ENCODE measurements at places on chromosomes 13 and 19.
A peak's percentile ranks its signal among the peaks of the same experiment; 100 is the strongest.

- no peak for DNase-seq
Measured at GRCh38 chr13:48741377-48741776, 87.6 kb downstream of the CYSLTR2 start.

GRCh38 chr19:38901683-38902082 is 1.9 kb downstream of the NFKBIB start:
- DNase-seq: no peak

- DNase-seq: no peak
Measured at GRCh38 chr19:41531438-41532311, 44.3 kb upstream of the CEACAM21 start.

- DNase-seq: no peak
Measured at GRCh38 chr19:10566658-10567410, 1.0 kb upstream of the KRI1 start.

GRCh38 chr13:46385946-46386345 is 1.1 kb downstream of the RUBCNL start:
- DNase-seq: no peak

- no peak for DNase-seq
Measured at GRCh38 chr13:52165411-52165810, 6.0 kb upstream of the NEK3 start.

GRCh38 chr13:45385320-45385719 is 32.9 kb downstream of the SLC25A30 start:
- DNase-seq: no peak

GRCh38 chr19:612941-613340 is 20.4 kb downstream of the POLRMT start:
- DNase-seq: no peak

GRCh38 chr13:72823724-72824123 is 41.8 kb downstream of the PIBF1 start:
- no peak for DNase-seq

DNA sequence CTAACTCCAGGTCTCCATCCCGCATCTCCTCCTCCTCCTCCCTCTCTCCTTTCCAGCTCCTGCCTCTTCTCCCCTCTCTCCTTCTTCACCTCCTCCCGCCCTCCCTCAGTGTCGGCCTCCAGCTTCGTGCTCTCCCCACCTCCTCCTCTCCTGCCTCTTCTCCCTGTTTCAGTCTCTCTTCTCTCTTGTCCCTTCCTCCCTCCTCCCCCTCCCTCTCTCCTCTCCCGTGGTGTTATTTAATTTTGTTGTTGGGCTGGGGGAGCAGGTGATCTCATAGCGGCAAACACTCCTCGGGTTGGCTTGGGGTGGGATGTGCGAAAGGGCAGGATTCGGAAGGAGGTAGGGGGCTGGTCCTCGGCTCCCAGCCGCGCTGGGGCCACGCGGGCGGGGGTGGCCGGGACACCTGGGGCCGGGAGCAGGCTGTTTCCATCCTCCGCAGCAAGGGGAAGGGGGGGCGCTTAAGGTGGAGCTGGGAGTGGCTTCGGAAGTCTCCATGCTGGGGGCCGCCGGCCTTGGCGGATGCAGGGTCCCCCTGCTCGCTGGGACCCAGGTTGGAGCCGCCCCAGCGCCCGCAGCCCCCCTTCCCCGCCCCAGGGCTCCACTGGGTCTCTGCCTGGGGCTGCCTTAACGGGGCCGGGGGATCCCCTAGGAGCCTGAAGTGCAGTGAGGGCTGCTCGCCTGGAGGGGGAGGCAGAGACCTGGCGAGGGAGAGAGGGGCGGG is at the start of gene CA11:
Gene CA11 (minus strand): TSS at position 187 of the 721 bp plus-strand sequence. CDS start 555 bp downstream, outside the sequence.
- DNase-seq: peak; percentile 89

- no peak for DNase-seq
Measured at GRCh38 chr13:106262886-106263285, 272.6 kb downstream of the EFNB2 start.

DNA sequence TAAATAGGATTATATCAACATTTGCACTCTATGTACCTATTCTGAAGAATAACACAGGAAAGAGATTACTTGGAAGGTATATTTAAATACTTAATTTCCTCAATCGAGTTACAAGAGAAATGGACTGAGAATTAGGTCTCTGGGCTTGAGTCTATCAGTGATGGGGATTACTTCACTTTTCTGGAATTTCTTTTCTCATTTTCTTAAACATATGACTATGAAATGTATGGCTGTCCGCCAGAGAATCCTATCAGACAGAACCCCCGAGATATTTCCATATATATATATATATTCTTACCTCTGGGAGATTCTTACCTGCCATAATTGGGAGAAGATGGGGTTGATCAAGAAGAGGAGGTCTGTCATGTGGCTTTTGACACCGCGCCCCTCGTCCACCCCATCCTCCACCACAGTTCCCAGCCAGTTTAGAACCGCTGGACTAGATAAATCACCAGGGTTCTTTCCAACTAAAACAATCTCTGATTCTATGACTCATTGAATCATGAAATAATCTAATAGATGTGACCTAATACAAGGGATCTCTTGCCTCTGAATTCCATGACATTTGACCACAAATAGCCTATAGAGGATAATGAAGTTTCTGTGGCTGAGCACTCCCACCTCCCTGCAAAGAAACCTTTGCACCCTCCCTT is 231.3 kb downstream of the TBC1D4 start:
- no peak for DNase-seq

DNA sequence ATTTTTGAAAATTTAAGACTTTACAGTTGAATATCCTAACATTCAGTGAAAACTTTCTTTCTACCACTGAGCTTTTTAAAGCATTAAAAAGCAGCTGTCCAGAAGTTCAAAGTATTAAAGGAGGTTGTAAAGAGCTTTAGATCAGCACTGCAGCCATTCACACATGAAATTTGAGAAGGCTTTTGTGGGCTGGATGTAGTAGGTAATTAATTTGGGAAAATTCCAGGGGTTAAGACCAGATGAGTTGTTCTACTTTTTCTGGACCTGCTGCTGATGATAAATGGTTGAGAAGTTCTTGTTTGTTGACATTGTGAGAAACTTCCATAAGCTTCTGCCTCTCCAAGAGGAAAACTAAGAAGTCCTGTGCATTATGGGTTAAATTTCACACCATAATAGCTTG is 1779.6 kb upstream of the PRR20A start:
- no peak for DNase-seq

- DNase-seq: no peak
Measured at GRCh38 chr19:9078651-9079050, 8.2 kb upstream of the OR1M1 start.

- no peak for DNase-seq
Measured at GRCh38 chr13:88456151-88456550, 785.0 kb downstream of the SLITRK5 start.

DNA sequence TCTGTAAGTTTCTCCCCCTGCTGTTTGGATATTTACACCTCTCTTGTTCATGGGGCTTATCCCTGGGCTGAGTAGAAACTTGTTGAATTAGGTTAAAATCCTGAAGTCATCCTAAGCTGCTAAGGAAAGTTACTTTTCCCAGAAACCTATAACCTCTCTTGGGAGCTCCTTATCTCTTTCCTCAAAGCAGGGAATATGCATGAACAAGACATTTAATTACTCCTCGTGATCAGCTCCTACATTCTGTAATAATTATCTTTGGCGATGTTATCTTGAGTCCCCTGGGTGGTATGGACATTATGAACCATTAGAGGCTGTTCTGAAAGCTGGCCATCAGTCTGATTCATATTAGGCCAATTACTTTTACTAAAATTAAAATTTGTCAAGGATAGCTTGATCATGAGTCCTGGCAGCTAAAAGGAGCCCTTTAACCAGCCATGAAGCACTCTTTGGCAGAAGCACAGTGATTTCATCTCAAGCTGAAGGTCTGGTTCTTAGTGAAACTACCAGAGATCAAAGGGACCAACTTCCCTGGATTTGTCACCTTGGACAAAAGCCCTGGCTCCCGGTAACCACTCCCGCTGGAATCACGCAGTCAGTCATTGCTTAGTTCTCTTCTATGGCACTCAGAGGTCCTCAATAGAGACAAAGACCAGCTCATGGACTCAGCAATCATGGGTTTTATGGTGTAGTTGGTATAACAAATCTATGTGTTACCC is 811.8 kb downstream of the UQCRFS1 start:
- DNase-seq: no peak

DNA sequence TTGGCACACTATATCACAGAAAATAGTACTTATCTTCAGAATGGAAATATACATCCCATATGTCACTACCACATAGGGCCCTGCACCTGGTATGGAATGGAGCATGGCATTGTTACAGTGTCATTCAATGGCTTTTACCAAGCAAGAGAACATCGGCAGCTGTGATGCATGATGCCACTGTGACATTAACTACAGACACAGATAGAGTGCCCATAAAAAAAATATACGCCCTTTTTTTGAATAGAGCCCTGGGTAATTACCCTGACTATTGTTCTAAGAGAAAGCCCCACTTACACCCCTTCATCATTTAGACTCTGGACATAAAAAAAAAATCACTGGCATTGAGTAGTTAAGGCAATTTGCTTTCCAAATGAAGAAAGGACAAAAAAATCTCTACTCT is 320.3 kb downstream of the DNAJC15 start:
- DNase-seq: no peak

DNA sequence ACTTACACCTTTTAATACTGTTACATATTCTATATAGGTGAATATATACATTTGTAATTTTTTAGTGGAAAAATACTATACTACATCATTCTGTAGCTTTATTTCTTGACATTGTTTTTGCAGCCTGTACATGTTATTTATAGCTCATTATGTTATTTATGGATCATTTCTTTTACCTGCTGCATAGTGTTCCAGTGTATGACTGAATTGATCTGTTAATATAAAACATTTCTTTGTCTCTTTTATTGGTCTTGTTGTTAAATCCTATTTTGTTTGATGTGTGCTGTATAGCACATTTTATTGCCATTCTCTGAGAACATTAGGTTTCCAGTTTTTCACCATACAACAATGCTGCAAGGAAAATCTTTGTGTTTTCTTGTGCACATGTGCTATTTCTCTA is 2.4 kb downstream of the SETDB2 start:
- no peak for DNase-seq

DNA sequence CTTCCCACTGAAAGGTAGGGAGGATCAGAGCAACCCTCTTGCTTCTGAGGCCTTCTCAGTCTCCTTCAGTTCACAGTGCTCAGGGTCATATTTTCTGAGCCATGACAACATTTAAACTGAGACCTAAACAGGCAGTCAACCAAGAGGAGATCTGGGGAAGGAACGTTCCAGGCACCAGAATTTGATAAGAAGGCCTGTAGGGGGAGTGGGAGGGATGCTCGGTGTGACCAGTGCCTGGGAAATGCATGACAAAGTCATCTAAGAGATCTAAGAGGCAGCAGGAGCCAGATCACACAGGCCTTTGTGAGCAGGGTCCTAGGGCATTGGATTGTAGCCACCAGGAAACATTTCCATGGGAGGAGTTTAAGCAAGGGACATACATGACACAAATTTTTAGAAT is 71.6 kb downstream of the SHISA2 start:
- DNase-seq: no peak

GRCh38 chr13:104875038-104875754 is 1660.3 kb downstream of the EFNB2 start:
- no peak for DNase-seq

DNA sequence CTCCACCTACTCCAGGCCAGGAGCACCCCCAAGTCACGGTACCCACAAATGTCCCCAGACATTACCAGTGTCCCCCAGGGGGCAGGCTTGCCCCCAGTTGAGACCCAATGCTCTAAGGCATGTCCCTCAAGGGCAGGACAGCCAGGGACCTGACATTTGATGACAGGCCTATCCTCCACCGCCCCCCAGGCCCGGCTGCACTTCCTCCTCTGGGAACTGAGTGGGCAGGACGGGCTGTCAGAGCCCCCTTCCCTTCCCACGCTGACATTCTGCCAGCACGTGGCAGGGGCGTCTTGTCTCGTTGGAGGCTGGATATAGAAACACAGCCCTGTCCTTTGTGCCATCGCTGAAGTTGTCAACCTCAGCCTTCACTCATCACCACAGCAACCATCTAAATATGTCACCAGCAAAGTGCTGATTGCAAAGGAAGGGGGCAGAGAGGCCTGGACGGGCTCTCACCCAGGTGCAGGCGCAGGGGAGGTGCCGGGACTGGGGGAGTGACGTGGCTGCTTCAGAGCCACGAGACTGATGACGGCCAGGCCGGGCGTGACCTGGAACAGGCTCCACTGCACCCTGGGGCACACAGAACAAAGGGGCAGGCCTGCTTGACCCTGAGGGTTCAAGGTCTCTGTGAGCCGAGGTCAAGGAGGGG is 38.4 kb downstream of the GNG7 start:
- DNase-seq: no peak

DNA sequence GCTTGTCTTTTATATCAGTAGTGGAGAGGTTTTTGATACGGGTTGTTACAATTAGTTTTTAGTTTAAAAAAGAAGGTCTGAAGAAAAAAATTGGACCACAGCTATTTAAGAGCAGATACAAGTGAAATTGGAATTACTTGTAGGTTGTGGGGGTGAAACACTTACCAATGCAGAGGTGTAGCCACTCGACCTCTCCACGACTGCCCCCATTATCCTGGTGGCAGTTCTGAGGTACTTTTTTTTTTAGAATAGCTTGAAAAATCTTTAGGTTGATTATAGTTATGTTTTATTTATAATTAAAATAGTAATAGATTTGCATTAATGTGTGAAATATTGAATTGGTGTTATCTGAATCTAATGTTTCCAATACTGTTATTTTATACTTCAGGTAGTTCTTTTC is 60.7 kb downstream of the PAN3 start:
- DNase-seq: no peak

- DNase-seq: no peak
Measured at GRCh38 chr19:54142166-54142780, 4.7 kb downstream of the CNOT3 start.
